Fibroblast of upper back skin (primary cell): ENCODE measurements at places on chromosomes 2 and 18.

DNA sequence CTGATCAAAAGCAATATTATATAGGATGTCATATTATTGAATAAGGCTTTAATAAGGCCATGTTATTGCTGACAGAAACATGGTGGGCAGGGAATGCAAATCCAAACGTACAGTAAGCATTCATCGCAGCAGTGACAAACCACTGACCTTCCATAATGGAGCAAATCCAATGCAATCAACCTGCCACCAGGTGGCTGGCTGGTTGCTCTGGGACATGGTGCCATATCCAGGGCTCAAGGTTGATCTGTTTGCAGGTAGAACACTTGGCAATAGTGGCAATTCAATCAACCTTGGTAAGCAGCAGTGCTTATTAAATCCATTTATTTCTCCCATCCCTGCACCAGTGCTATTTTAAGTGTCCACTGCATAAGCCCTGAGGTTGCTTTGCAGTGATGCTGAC is 75.4 kb downstream of the CERKL start:
- no peak for DNase-seq

- DNase-seq = no peak
Measured at GRCh38 chr18:3061581-3062312, 48.8 kb upstream of the LPIN2 start.

DNA sequence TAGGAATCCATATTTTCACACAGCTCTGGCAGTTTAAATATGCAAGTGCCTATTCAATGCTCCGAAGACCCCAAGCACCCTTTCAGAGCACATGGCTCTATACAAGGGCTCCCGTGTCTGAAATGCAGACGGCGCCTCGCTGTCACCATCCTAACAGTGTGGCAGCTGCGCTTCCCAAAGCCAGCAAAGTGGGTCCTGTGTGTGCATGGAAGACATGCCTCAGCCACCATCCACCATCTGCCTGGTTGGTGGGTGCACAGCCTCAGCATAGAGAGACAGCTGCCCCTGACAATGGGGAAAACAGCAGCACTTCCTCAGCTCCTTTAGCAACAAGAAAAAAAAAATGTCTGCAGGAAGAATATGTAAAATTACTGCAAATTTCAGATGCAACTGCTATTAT is 218.1 kb downstream of the SP3 start:
- no peak for DNase-seq

- no peak for DNase-seq
Measured at GRCh38 chr2:80429251-80429650, 124.7 kb upstream of the LRRTM1 start.

DNA sequence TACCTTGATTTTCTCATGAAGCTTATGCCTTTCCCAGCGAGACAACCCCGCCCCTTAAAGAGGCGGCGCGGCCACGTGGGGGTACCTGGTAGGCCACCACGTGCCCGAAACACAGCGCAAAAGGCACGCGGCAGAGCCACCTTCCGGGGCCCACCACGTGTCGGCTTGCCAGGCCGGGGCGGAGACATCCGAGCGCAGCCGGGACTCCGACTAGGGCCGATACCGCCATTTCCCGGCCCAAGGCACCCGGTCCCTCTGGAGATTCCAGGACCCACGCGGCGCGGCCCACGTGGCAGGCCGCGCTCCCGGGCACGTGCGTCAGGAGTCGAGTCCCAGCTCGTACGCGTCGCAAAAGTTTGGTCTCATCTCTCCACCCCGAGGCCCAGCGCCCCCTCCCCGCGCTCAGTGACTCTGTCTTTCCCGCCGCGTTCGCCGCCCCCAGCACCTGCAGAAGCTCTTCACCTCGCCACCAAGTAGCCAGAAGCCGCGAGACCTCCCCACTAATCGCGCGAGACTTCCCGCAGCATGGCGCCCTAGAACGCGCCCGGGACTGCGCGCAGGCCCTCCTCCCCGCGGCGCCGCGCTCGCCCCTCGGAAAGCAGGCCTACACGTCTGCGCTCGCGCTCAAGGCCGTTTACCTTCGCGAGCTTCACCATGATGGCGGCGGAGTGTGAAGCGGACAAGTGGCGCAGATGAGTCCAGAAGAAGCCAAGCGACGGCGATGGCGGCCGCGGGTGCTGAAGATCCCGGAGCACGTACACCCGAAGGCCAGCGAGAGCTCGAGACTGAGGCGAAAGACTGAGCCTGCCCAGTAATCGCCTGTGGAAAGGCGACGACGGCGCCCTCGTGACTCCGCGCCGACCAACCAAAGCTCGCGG is at the start of gene NCL:
Gene NCL, minus strand, starts transcription at position 787 of the 878 bp plus-strand sequence. Its CDS starts 131 bp downstream, at position 656.
- peak; percentile 98 for DNase-seq

- no peak for DNase-seq
Measured at GRCh38 chr2:10225291-10226037, 77.2 kb upstream of the HPCAL1 start.

- peak; percentile 48 for DNase-seq
Measured at GRCh38 chr2:67825476-67825875, 237.3 kb downstream of the C1D start.

DNA sequence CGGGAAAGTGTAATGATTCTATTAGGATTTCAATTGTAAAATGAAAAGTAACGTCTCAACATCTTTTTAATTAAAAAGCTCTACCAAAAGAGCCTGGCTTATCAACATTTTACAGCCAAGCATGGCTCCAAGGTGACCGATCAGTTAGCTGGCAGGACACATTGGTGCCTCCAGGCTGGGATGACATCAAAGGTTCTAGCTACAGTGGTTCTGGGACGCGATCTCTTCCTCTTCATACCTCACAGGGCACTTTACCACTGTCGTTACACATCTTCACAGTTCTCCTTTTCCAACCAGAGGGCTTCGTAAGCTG is 693 bp downstream of the ORC2 start:
- no peak for DNase-seq

DNA sequence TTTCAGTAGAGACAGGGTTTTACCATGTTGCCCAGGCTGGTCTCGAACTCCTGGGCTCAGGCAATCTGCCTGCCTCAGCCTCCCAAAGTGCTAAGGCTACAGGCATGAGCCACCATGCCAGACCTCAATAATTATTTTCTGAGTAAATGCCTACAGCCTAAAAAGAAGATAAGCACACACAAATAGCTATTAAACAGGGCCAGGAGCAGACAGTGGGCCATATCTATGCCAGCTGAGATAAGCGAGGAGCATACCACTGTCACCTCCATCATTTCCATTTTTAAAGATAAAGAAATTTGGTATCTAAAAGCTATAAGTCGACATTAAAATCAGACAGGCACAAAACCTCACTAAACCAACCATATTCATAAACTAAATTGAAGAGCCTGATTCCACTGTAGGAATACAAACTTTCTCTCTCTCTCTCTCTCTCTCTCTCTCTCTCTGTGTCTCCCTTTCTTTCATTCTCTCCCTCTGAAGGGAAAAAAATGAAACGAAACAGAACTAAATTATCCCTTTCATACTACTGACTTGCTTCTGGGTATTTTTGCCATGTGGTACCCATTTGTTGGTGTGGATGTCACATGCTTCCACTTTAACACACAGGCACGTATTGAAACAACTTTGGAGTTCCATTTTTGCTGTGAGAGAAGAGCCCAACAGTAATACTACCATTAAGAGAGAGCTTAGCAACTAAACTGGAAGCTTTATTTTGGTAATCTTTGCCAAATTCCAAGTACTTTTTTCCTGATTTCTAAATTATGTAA is 51.0 kb downstream of the FARSB start:
- DNase-seq = no peak

- no peak for DNase-seq
Measured at GRCh38 chr2:30792521-30792920, 14.7 kb downstream of the CAPN13 start.

- no peak for DNase-seq
Measured at GRCh38 chr2:1986598-1986997, 242.3 kb upstream of the PXDN start.

GRCh38 chr18:3262234-3263131 is 550 bp downstream of the MYL12B start:
- DNase-seq = no peak

GRCh38 chr18:36411745-36412168 is 114.2 kb downstream of the FHOD3 start:
- peak; percentile 51 for DNase-seq

DNA sequence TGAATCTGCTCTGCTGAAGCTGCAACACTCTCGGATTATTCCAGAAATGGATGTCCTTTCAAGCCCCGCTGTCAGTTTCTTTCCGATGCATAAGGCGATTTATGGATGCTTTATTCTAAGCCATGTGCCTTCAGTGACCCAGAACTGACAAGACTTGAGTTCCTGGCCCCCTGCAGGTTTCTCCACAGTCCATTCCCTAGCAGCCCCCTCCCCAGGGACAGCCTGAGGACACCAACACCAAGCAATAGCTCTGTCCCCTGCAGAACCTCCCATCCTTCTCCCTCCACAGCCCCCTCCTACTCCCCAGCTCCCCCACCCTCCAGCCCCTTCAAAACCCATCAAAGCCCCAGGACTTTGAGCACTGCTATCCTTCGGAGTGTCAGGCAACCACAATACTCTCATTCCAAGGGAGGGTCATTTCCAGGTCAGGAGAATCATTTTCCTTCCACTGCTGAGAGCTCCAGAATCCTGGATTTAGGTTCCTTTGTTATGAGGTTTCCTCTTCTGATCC is 24.6 kb upstream of the SPP2 start:
- DNase-seq = peak; percentile 57

GRCh38 chr2:218129458-218130135 is 3.8 kb downstream of the CXCR2 start:
- no peak for DNase-seq

GRCh38 chr18:44938720-44939665 is 258.3 kb downstream of the SETBP1 start:
- DNase-seq = no peak

DNA sequence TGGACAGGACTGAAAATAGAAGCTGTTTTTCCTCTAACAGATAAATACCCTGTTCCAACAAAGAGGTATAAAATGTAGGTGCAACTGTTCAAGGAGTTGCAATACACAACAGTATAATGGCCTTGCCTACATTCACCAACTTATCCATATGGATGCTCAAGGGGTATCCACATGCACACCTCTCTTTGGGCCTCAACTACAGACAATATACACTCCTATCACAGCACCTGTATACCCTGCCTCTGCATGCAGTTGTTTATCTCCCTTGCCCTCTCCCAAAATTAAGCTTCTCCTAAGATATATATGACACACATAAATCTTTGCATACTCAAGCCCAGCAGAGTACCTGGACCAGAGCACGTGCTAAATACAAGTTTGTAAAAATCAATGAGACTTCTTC is 37.3 kb downstream of the DARS1 start:
- no peak for DNase-seq

DNA sequence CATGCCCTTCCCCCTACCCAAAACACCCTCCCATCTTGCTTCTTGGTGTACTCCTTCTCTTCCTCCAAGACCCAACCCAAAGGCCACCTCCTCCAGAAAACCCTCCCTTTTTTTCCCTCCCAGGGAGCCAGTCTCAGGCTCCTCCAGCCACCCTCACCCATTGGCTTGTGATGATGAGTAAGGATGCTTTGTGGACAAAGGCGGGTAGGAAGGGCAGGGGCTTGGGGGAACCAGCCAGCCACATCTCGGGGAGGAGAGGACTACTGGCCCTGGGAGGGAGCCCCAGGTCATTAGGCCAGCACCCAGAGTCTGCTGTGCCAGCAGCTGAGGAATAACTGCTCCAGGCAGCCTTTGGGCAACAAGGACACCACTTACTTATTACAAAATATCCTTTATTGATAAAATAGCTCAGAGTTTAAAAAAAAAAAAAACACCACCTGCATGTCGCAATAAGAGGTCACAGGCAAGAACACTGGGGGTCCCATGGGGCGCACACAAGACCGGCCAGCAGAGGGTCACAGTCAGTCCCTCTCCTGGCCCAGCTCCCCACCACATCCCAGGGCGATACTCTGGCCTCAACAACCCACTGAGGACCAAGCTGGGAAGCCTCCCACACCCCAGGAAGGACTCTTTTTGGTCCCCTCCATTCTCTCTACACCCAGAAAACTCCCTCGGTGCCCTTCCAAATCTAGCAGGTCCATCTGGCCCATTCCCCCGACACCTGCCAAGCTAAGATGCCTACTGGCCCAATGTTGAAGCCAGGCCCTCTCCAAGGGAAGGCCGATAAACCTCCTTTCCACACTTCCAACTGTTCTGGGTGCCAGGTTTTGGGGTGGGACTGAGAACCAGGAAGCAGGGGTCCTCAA is 3.6 kb downstream of the ADRA2B start:
- no peak for DNase-seq

DNA sequence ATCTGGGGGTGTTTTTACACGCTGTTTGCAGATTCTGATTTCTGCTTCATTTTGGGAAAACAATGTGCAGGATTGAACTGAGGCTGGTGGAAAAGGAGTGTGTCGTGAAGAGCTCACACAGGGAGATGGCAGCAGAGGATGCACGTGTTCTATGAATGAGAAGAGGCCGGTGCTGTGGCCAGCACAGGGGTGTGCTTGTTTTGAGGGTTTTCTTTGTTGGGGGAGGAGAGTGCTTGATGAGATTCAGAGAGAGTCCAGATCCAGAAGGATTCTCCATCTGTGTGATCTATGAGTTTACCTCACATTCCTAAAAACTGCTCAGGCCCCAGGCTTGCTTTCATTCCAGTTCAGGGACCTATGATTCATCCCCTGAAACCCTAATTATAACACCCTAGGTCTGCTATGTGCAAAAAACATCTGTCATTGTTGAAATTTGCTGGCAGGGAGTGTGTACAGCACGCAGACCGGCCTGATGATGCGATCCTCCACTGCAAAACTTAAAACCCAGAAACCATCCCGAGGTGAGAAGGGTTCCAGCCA is 12.1 kb downstream of the TGFA start:
- DNase-seq = peak; percentile 24

DNA sequence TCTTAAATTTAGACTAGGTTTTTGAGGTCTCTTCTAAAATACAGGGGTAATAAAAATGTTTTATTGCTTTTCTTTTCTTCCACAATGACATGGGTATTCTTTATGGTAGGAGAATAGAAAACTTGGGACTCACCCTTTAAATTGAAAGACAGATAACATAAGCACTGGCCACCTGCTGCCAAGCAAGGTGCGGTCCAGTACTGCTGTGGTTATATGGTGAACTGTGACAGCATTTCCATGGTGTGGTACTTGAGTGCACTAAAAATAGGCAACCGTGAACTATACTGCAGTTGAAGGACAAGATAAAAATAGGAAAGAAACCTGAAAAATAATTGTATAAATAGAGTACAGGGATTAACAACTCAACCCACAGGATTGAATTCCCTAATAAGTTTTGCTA is 54.4 kb upstream of the GRB14 start:
- no peak for DNase-seq

- DNase-seq = no peak
Measured at GRCh38 chr18:52408800-52409302, 68.9 kb downstream of the DCC start.

DNA sequence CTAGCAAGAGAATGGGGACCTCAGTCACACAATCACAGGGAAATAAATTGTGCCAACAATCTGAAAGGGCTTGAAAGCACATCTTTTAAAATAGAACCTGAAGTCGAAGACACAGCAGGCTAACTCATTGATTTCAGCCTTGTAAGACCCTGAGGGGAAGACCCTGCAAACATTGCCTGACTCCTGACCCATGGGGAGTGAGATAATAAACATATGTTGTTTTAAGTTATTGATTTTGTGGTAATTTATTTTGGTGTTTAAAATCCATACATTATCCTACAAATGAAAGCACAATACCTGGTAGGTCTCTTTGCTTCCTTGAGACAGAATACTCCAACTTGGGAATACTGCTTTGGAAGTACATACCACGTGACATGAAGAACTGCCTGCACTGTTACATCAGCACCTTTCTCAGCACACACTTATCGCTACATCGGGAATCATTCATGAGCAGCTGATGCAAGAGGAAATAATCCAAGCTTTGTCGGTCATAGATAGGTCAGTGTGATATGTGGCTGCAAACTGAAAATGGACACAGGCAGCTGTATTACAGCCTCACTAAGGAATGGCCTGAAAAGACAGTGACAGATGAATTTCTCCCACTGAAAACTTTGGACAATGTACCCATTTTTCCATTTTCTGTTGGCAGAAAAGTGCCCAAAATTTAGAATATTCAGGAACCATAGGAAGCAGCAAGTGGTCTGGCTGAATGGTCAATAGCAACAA is 494.5 kb upstream of the MAP2 start:
- peak; percentile 1 for DNase-seq
